Esophagus muscularis mucosa (tissue), 4 donors: ENCODE measurements at places on chromosomes 7 and 10. TPM values are rescaled to one million over a fixed set of nuclear protein-coding genes. Genes with fewer than 3 reads are reported as not detected.

DNA sequence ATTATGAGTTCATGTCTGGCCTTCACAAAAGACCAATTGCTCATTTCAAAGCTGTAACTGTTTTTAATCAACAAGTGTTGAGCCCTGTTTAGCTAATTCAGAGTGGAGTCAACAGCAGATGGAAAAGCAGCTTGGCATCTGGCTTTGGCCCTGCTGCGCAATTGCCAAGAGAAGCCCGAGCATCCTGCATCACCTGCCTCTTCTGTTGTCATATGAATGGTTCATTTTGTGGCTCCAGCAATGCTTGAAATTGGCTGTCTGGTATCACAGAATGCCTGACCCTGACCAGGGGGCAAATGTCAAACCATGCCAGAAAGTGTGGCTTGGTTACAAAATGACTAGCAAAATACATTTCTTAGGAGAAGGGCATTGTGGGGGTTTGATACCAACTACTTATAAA lies 296.5 kb upstream of the PHF14 start:
- DNase-seq = no peak
- H3K4me3 ChIP-seq = no peak overlapping the region
- H3K36me3 ChIP-seq = no peaks in the 10 kb centered on the region
- H3K27ac ChIP-seq = no peak overlapping the region
- H3K27me3 ChIP-seq = no peaks in the 10 kb centered on the region

DNA sequence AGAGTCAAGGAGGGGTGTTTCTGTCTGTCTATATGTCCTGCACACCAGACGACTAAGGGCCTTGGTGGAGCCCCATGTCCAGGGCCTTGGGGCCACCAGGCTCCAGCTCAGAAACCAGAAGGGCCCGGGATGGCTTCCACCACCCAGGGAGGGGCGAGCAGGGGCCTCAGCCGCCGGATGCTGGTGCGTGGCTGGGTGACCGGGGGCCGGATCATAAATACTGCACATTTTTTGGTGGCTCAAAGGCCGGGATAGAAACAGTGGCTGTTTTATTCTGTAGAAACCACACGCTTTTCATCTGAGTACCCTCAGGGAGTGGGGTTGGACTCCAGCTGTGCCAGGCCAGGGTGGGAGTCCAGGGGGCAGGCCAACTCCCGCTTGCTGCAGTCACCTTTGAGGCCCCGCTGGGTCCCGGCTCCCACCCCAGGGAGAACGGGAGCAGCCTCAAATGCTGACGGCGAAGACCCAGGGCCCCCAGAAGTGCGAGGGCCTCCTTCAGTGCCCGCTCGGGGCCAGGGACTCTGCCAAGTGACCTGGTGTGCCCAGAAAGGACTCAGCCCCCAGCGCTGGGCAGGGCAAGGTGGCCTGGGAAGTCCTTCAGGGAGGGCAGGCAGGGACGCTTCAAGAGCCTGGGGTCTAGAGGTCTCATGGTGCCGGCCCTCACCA lies 28.2 kb downstream of the PDGFA start:
- no peak overlapping the region for H3K4me3 ChIP-seq
- no peak overlapping the region for H3K27ac ChIP-seq
- no peaks in the 10 kb centered on the region for H3K27me3 ChIP-seq
- DNase-seq = no peak

GRCh38 chr10:44387853-44388251 lies 3.0 kb upstream of the CXCL12 start:
- no peak overlapping the region for H3K27ac ChIP-seq
- H3K4me1 ChIP-seq = peaks cover 4% of the 10 kb centered on the region
- H3K4me3 ChIP-seq = no peak overlapping the region
- DNase-seq = no peak

DNA sequence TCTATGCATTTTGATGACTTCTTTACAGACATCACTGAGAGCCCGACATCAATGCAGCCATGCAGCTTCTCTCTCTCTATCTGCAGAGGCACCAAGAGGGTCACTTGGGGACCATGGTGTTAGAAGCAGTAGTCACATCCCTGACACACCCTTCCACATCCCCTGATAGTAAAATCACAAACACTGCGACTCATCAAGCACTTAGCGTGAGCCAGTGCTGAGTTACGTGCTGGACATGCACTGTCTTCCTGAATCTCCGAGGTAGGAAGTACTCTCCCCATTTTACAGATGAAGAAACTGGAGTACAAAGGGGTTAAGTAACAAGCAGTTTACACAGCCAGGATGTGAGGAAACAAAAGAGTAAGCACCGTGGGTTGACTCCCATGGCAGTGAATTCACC lies 109.2 kb downstream of the OSBPL3 start:
- peaks cover under 1% of the 10 kb centered on the region for H3K36me3 ChIP-seq
- no peak overlapping the region for H3K27ac ChIP-seq
- H3K27me3 ChIP-seq = no peaks in the 10 kb centered on the region
- H3K4me1 ChIP-seq = no peaks in the 10 kb centered on the region
- no peak overlapping the region for H3K4me3 ChIP-seq

DNA sequence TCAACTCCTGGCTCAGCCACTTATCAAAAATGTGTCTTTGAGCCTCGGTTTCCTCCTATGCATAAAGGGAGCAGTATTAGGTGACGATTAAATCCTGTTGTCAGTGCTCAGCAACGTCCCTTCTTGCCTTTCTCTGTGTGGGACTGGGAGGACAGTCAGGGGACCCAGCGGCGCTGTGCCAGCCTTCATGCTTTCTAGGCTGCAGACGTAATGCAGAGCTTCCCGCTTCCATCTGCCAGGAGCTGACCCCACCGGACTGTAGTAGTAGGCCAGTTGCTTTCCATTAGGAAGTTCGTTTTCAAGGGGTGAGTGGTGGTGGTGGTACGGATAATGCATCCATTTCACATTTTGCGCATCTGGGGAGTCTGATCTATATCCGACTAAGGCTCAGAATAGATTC lies 321.8 kb downstream of the PLXNA4 start:
- no peak for DNase-seq
- H3K27ac ChIP-seq = peak overlapping the region; percentile 38
- H3K4me3 ChIP-seq = no peak overlapping the region
- H3K4me1 ChIP-seq = peaks cover 35% of the 10 kb centered on the region
- H3K27me3 ChIP-seq = no peaks in the 10 kb centered on the region
- H3K36me3 ChIP-seq = no peaks in the 10 kb centered on the region

DNA sequence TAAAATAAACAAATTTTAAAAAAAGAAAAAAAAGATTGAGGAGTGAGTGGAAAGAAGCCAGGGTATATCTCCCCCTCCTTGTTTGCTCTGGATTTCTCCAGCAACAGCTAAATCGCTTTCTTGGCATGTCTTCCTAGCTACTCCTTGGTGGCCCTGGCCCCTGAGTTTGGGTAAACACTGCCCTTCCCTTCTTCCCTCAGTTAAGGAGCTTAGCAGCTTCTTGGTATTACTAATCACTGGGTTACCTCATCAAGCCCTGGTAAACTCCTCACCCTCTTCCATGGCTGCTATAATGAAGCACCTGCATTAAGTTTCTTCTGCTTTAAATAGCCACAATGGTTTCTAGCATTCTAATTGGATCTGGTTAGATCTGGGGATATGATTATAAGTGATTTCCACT lies 269.8 kb downstream of the FZD1 start:
- no peak overlapping the region for H3K27ac ChIP-seq
- no peak overlapping the region for H3K4me3 ChIP-seq
- no peak for DNase-seq
- H3K4me1 ChIP-seq = no peaks in the 10 kb centered on the region
- no peaks in the 10 kb centered on the region for H3K36me3 ChIP-seq
- no peaks in the 10 kb centered on the region for H3K27me3 ChIP-seq

DNA sequence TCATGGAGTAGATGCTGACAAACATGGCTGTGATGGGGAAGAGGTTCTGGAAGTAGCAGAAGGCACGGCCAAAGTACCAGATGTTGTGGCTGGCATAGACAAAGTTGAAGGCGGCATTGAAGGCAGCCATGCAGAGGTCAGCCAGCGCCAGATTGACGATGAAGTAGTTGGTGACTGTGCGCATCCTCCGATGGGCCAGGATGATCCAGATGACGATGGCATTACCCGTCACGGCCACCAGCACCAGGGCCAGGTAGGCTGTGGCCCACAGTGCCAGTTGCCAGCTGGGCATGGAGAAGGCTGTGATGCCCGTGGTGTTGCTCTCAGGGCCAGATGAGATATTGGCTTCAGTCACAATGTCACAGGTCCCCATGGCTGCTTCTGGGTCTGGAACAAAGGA lies 767 bp downstream of the TACR2 start:
- H3K4me1 ChIP-seq = peaks cover 77% of the 10 kb centered on the region
- DNase-seq = no peak
- H3K27me3 ChIP-seq = no peaks in the 10 kb centered on the region
- no peaks in the 10 kb centered on the region for H3K36me3 ChIP-seq
- H3K4me3 ChIP-seq = peak overlapping the region; percentile 50
- peak overlapping the region; percentile 95 for H3K27ac ChIP-seq

- H3K36me3 ChIP-seq = no peaks in the 10 kb centered on the region
- H3K4me3 ChIP-seq = peak overlapping the region; percentile 88
- no peak for DNase-seq
- H3K27me3 ChIP-seq = no peaks in the 10 kb centered on the region
- peaks cover 43% of the 10 kb centered on the region for H3K4me1 ChIP-seq
Measured at GRCh38 chr7:100482728-100483089, 1.0 kb upstream of the NYAP1 start.

DNA sequence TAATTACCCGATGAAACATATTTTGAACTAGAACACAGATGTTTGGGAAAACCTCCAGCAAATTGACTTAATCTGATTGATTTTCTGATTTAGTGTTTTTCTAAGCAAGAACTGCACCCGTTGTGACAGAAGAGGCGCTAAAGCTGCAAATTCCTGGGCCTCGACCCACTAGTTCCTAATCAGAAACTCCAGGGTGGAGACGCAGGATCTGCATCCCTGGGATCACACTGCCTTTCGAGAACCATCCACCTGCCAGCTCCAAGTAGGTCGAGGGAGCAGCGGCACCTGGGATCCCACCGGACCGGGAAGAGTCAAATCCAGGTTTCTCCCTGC lies 136.8 kb upstream of the CDCA7L start:
- H3K27ac ChIP-seq = peak overlapping the region; percentile 90
- peak overlapping the region; percentile 65 for H3K4me3 ChIP-seq
- peaks cover 15% of the 10 kb centered on the region for H3K4me1 ChIP-seq
- H3K36me3 ChIP-seq = no peaks in the 10 kb centered on the region
- H3K27me3 ChIP-seq = no peaks in the 10 kb centered on the region

GRCh38 chr10:19556666-19557065 lies 259.6 kb upstream of the PLXDC2 start:
- DNase-seq = no peak
- no peaks in the 10 kb centered on the region for H3K36me3 ChIP-seq
- no peak overlapping the region for H3K27ac ChIP-seq

DNA sequence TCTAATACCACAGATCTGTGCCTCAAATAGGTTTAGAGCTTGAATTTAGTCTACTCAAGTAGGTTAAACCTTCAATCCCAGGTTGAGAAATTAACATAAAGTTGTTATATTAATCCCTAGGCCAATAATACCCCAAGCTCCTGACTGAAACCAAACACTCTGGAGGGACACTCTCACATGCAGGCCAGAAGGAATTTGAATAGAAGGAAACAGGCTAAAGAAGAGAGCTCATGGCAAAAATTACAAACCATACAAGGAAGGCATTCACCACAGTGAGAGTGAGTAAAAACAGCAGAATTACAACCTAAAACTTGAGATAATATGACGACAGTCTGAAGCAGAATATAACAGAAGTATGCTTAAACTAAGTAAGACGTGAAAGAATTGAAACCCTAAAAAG lies 76.1 kb upstream of the PDK4 start:
- peaks cover 4% of the 10 kb centered on the region for H3K4me1 ChIP-seq
- no peak overlapping the region for H3K27ac ChIP-seq
- no peaks in the 10 kb centered on the region for H3K27me3 ChIP-seq
- no peak overlapping the region for H3K4me3 ChIP-seq
- no peak for DNase-seq
- H3K36me3 ChIP-seq = no peaks in the 10 kb centered on the region

The PRSS1 gene
- not detected for total RNA-seq

The AASS gene
- total RNA-seq = 41.9 TPM

The DOCK1 gene
- 55.8 TPM for total RNA-seq
